ENCODE measurements at places on chromosomes 4 and X.
A peak's percentile ranks its signal among the peaks of the same experiment; 100 is the strongest.

GRCh38 chrX:101051153-101051548, 760 bp downstream of the TRMT2B start:
- DNase-seq, result no peak

GRCh38 chrX:149527705-149528104, 13.1 kb upstream of the EOLA1 start:
- DNase-seq, result peak; percentile 80

- no peak for DNase-seq
Measured at GRCh38 chr4:2761035-2761923, 5.1 kb upstream of the TNIP2 start.

- no peak for DNase-seq
Measured at GRCh38 chr4:138977524-138977923, 38.1 kb upstream of the NOCT start.

DNA sequence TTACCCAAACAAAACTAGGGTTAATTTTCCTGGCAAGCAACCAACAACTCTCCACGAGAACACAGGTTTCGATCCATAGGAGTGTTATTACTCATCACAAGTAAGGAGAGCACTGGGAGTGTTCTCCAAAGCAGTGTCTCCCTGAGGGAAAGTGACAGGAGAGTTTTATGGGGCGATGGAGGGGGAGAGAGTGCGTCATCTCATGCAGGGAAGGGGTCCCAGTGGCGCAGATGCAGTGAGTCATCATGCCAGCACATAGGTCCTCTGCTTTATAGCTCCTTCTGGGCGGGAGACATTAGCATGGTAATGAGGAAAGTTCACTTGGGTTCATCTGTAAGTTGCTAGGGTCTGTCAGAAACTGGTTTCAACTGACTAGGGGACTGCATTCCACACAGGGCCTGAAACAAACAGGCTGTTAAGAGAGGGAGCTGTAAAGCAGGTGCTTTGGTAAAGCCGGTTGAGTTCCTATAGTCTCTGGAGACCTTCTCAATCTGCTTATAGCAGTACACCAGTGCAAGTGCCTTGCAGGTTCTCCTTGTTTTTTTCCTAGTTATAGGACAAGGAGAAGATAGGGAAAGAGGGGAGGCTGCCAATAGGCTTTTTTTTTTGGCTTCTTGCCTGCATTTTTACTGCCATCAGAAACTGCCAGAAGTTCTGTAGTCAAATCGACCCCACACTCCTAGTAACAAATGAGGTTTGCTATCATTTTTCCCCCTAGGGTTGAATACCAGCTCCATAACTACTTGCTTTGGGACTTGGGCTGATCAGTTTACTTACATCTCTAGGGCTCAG, 12.8 kb upstream of the BOD1L1 start:
- no peak for DNase-seq

GRCh38 chrX:11269006-11269405, 24.2 kb upstream of the AMELX start:
- DNase-seq, result no peak

GRCh38 chr4:128573781-128574508, 235.6 kb upstream of the JADE1 start:
- no peak for DNase-seq

DNA sequence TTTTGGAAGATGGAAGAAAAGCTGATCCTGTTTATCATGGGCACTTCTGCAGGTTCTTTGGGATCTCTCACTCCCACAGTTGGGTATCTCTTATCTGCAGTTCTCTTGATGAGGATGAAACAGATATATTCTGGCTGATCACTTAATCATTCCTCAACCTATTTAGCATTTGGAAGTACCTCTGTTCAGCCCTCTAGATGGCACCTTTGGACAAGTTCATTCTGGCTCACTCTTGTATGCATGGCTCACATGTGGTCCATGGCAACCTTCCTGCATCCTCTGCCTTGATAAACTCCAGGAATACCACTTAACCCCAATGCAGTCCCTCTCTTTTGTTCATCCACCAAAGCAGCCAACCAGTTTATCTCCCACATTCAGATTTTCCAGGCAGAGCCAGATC, 74.2 kb downstream of the SMARCA5 start:
- DNase-seq, result no peak

DNA sequence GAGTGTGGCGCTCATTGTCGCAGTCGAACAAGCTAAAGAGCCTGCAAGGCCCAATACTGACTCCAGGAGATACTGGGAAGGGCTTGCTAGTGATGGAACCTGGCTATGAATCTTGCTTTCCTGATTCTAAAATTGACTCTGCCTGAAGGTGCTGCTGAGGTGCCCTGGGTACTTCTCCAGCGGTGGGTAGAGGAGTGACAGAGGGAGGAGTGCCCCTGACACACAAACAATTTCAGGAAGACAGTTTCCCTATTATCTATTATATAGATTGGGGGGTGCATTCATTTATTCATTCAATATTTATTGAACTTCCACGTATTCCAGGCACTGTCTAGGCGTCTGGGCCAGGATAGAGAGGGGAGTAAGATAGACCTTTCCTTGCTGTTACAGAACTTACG, 339.2 kb upstream of the GATB start:
- no peak for DNase-seq

- no peak for DNase-seq
Measured at GRCh38 chr4:34108391-34108790, 2135.9 kb downstream of the ARAP2 start.

Measured in CD4-positive, alpha-beta T cell treated with Interleukin-17A for 1 hour (primary cell).